ENCODE measurements at places on chromosomes 16 and 17. TPM values are rescaled to one million over a fixed set of nuclear protein-coding genes. Genes with fewer than 3 reads are reported as not detected.

ATP2A1 gene
- 0.68 TPM for total RNA-seq

DNA sequence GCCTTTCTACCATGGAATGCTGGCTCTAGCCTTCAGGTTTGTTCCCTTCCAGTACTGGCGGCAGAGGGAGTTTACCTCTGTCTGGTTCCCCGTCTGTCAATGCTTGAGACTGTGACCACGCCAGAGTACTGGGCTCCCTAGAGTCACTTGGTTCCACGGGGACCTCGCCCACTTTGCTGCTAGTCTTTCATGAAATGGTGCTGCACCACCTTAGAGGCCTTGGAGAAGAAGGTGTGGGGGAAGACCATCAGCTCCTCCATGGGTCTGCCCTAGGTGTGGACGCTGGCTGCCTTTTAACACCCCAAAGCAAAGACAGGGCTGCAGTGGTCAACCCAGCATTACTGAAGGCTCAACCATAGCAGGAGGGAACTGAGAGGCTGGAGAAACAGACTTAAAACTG is 55.3 kb upstream of the KSR1 start:
- DNase-seq = no peak

DNA sequence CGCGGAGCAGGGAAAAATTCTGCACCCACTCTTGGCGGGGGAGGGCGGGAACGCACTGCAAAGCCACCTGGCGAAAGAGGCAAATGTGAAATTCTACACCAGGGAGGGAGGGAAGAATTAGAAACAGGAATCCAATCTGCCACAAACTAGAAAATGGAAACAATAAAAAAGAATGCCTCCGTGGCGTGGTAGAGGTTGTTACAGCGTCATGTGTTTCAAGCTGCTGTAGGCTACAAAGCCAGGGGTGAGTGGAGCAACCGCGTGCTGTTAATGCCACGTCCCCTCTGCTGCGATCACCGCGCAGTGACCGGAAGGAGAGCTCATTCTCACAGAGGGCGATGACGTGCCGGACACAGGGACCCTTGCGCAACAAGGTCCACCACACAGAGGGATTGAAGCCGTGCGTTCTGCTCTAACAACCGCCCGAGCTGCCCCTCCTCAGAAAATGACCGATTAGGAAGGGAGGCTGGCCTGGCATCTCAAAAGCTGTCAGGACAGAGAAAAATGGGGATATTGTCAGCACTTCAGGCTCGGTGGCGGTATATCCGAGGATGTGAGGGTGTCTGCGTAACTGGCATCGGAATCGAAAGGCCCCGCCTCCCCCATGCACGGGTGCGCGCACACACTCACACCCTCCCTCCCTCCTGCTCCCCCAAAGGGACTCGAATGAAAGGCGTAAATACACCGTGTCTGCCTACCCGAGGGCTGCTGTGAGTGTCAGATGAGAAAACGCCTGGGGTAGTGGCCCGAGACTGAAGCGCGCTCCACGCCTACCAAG is 70.8 kb upstream of the TNRC6C start:
- peak; percentile 94 for DNase-seq

DNA sequence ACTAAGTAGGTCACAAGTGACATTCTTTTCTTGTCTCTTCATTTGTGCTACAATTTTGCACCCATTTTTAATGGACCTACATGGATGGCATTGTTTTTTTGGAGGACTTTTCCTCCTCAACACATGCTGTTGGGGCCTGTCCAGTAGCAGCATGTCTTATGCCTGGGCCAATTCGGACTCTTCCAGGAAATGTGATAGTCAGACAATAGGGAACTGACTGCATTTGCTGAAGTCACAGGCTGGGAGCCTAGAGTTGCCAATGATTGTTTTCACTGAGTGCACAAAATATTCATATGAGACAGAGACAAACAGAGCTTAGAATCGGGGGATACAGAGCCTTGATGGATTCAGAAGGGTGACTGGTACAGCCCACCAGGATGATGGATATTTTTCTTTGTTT is 867.3 kb upstream of the GOT2 start:
- no peak for DNase-seq

GRCh38 chr16:83983491-83983890 is 15.4 kb downstream of the NECAB2 start:
- no peak for DNase-seq

DNA sequence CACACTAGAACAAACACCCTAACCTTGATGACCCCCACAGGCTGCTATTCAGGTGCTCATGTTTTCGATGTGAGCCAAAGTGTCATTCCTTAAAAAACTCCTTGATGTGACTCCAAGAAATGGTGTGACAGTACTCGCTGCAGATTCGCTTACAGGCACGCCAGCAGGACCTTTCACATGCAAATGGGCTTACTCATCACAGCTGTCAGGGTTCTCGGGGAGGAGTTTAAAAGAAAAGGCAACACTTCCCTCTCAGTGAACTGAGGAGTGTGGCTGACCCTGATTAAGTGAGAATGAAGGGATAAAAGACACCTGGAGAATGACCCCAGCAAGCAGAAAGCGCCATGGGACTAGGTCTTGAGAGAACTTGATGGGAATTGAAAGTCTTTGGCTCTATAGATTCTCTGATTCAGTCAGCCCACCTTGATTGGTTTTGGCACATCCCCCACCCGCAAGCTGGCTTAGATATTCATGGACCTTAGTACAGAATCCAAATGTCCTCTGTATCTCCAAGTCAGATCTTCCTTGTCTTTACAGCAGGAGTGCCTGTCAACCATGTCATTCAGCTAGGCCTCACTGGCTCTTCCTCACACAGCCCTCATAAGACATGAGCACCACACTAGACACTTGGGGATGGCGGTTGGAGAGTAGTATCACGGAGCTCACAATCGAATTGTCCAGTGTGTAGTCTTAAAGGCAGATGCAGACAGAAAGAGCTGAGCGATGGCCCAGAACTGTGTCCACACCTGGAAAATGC is 82.6 kb downstream of the HIC1 start:
- DNase-seq = no peak

GRCh38 chr16:25005445-25006306 is 9.5 kb downstream of the ARHGAP17 start:
- no peak for DNase-seq

DNA sequence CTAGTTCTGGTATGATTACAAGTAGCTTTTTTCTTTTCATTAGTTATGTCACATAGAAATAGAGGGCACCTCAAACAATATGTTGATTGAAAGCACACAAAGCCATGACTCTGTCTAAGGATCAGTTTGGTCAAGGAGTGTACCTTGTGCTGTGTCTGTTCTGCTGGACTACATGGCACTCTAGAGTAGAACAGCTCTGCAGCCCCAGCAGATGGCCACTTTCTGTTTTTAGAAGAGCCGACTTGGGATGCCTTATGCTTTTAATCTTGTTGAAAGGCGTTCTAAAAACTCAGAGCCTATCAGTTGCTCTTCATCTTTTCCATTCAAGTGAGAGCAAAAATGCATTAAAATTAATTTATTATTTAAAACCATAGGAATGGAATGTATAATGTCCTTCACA is 49.3 kb upstream of the CA10 start:
- DNase-seq = no peak

DNA sequence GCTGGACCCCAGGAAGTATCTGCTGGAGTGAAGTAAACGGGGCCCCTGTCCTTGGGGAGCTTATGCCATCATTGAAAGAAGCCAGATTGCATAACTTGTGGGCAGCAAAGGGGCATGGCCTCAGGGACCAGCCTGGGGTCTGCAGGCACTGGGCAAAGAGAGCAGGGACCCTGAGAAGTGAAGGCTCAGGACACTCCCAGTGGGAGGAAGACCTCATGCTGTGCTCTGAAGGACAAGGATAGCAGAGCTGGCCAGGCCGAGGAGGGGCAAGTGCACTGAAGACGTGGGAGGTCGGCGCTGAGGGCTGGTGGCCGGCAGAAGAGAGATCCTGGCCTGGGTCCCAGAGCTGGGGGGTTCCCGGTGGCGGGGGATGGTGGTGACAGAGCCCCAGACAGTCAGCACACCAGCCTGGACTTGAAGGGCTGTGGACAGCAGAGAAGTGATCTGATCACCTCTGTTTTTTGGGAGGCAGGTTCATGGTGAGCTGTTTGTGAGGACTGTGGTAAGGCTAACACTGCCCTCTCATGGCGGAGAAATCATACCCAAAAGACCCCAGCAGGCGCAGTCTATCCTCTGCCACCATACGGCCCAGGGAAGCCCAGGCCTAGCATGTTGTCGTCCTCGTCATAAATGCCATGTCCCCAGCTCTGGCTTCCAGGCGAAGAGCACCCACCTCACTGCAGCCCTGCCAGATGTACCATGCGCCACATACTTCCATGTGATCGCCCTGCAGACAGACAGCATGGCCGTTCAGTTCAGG is 7.1 kb upstream of the CNP start:
- DNase-seq = no peak
